ENCODE measurements at places on chromosomes 3 and 15. TPM values are rescaled to one million over a fixed set of nuclear protein-coding genes. Genes with fewer than 3 reads are reported as not detected.
A peak's percentile ranks its signal among the peaks of the same experiment; 100 is the strongest.

DNA sequence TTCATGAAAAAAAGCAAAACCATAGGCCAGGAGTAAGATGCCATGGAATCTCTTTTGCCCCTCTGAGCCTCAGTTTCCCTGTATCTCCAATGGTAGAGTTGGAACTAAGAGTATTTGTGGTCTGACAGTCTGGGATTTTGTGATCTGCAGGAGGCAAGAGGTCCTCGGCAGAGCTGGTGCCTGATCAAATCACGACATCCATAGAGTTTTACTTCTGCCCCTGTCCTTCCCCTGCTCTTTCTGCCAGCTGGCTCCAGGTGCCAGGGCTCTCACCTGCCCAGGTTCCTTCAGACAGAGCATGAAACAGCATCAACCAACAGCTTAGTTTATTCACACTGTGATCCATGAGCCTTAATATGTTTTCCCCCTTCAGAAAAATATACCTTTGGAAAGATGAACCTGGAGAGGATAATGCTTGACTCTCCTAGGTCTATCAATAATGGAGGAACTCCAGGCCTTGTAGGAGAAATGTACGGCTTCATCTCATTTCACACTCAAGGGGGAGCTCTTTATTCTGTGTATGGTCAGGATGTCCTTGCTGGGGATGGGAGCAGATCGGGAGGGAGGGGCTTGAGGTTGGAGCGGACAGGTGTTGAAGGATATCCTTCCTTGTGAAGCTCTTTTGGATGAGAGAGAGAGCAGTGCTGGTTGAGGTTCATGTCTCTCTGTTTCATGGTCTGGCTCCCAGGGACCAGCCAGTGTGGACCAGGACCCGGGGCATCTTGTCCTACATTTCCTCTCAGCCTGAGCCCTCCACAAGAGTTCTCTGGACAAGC, 309.9 kb downstream of the RPLP1 start:
- DNase-seq = peak; percentile 18

GRCh38 chr3:108818404-108818803, 4.2 kb upstream of the TRAT1 start:
- DNase-seq = peak; percentile 11

GRCh38 chr15:75228787-75229186, 27.1 kb downstream of the C15orf39 start:
- DNase-seq = no peak

DNA sequence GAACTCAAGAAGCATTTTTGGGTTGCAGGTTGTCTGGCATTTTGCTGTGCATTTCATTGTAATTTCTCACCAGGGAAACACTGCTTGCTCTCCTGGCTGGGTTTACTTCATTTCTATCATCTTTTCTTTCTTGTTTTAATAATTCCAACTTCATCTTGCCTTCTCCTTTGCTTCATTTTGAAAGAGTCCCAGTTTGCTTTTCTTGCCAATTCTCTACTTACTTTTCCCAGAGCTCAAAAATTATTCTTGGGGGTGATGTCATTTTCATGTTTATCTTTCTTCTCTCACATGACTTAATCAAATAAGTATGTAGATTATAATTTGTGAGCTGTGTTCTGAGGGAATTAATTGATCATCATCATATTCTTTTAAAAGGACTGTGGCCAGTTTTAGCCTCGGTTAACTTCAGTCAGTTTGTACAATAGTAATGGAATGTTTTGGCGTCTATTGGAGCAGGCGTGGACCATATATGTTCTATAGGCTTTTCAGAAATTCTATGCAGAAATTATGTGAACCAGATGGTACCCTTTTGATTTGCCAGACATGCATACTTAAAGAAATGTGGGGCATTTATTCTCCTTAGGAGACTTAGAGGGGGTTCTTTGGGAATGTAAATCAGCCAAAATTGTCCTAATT, 30.1 kb downstream of the SH3GL3 start:
- DNase-seq = no peak

DNA sequence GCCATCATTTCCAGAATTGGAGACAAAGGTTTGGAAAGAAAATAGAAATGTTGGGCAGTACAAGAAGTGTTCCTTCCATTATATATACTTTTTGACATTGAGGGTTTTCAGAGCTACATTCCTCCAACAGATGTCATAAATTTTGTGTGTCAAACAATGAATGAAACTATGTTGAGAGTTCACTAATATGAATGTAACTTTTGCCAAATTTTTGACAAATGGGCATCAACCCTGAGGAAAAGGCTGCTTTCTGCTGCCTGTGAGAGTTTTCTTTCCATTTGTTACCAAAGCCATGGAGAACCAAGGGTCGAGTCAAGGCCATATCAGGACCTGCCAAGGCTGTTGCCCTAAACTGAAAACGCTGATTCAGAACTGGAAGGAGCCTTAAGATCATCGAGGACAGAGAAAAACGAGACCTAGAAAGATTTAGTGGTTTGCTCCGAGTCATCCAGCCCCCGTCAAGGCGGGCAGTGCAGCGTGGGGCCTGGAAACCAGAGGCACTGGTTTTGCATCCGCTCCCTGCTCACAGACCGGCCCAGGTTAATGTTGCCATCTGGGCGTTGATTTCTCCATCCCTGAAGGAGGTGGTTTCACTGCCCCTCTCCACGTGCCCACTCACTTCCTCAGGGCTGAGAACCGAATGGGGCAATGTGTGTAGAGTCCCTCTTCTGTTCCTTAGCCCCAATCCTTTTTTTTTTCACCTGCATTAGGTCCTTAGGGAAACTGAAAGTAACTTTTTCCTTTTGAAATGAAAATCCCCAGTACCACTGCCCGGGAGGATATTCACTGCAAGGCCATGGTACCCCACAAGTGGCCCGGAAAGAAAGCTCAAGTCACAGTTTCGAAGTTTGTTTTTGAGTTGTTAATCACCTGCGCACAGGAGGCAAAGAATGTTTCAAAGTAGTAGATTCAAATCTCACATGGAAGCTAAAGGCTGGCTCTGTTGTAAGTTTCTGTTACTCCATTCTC, 32.8 kb downstream of the TPM1 start:
- DNase-seq = no peak

GRCh38 chr3:51715231-51715976, 8.5 kb downstream of the GRM2 start:
- DNase-seq = no peak

- DNase-seq = peak; percentile 96
Measured at GRCh38 chr3:100269410-100270214, 8.8 kb downstream of the TBC1D23 start.

MAGI1 gene
- total RNA-seq = 5.5 TPM

ADAMTS9 gene
- total RNA-seq = 0.13 TPM

FGF7 gene
- 6.5 TPM for total RNA-seq

AGBL1 gene
- total RNA-seq = under 0.01 TPM

PRKCD gene
- total RNA-seq = 4.4 TPM
